Activated CD8-positive, alpha-beta memory T cell treated with anti-CD3 and anti-CD28 coated beads for 4 hours (primary cell): ENCODE measurements at places on chromosomes 6 and 20.

- no peak for DNase-seq
These were observed 9.3 kb downstream of the RAET1E start for GRCh38 chr6:149888659-149889058.

- DNase-seq, result no peak
These were observed 51.7 kb upstream of the SMLR1 start for GRCh38 chr6:130775411-130776012.

DNA sequence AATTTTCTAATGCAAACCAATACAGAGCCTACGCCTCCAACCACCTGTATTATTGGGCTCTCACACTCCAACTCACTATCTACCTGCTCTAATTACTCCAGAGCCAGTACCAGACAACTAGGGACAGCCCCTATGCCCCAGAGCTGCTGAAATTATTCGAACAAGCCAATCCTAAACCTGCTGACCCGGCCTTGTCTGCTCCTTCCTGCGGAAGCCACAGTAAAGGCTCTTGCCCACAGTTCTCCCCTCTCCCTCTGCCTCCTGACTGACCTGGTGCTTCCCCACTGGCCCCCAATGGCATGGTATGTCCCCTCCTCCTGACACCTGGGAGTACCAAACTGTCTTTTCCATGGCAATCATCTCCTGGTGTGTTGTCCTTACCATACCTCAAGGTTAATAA lies 4.1 kb upstream of the TOX2 start:
- DNase-seq, result no peak

DNA sequence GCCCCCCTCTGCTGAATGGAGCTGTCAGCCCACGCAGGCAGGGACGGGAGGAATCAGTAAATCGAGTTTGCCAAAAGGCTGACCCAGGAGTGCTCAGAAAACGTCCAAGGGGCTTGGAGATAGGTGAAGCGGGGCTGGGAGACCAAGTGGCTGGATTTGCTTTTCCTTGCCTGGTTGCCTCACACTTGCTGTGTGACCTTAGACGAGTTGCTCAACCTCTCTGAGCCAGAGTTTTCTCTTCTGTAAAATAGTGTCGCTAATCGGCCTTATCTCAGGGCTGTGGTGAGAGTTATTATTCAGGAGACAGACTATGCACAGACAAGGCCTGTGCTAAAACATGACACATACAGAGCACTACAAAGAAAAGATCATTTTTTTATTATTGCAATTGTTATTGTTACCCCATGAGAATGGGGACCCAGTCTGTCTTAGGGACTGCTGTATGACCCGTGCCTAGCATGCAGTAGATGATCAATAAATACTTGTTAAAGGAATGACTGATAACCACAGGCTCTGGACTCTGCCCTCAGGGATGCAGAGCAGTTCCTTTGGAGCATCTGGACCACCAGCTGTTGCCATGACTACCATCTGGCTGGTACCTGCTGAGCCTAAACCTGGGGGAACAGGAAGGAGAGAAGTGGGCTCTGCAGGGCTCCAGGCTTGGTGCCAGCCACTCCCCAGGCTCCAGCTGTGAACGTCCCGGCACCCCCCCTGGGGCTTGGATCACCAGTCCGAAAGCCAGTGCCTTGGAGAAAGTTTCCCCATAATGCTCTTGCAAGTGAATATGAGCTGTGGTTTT lies 901 bp downstream of the KCNK15 start:
- DNase-seq, result no peak

- no peak for DNase-seq
These were observed 26.6 kb downstream of the FRMD1 start for GRCh38 chr6:168052291-168052891.

DNA sequence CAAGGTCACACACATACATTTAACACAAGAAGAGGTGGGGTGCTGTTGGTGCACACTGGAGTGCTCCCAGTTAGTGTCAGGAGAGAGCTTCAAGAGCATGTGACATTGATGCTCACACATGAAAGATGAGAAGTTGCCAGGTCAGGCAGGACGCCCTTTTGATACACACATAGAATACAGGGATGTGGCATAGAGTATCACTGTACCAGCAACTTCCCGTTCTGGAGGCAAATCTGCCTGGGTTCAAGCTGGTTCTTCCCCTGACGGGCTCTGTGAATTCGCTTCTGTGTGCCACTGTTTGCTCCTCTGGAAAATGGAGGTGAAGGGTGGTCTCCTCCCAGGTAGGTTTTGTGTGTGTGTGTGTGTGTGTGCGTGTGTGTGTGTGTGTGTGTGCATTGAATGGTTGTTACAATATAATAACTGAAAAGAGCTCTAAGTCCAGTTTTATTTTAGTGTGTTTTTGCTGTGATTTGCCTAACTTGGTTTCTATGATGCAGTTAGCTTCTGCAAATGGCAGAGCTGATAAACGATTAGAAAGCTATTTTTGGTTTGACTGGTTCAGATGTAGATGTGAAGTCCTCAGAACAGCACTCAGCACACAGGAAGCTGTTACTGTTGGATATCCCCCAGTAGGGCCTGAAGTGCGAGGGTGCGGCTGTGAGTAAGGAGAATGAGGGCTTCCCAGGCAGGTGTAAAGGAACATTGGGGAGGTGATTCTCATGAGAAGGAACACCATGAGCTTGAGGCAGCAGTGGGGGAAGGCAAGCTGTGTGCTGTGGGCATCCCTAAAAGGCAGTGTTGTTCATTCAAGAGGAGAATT lies 53.4 kb downstream of the HIVEP1 start:
- no peak for DNase-seq

GRCh38 chr20:63658749-63659187 lies 656 bp downstream of the RTEL1 start:
- DNase-seq, result no peak

GRCh38 chr6:81694207-81694606 lies 58.3 kb downstream of the TENT5A start:
- no peak for DNase-seq

DNA sequence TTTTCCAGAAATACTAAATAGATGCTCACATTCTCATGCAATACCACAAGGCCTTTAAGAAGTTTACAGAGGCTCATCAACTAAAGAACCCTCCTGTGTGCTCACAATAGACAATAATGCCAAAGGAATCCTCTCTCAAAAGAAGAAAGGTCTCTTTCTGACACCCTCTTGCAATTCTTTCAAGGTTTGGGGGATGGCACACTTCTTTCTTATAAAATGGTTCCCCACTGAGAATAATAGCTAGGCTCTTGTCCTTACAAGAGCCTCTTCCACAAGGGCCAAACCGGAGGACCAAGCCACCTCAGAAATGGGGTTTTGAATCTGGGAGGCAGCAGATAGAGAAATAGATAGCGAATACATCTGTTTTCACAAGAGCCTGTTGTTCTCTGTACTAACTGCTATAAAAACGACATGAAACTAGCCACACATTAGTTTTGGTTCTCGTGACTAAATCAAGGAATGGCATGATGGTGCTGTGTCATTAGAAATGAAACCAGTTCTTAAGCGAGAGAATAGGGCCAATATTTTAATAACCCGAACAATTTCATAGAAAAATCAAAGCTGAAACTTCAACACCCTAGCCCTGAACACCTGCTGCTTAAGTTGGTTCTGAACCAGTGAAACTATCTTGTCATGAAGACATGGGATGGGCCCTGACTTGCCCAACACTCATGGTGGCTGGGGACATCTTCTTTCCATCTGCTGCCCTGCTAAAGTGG lies 81.1 kb downstream of the PRDM1 start:
- no peak for DNase-seq
